ENCODE measurements at places on chromosomes 1 and 21. TPM values are rescaled to one million over a fixed set of nuclear protein-coding genes. Genes with fewer than 3 reads are reported as not detected.

EFNA3 gene
- 0.72 TPM for polyA plus RNA-seq

S100A16 gene
- not detected for polyA plus RNA-seq

ATAD3C gene
- polyA plus RNA-seq, result 0.76 TPM

FCGR1A gene
- not detected for polyA plus RNA-seq

SEC16B gene
- polyA plus RNA-seq, result not detected

RSPH1 gene
- polyA plus RNA-seq, result not detected

MRPL39 gene
- polyA plus RNA-seq, result 53.6 TPM

SRP9 gene
- 179 TPM for polyA plus RNA-seq

ZNF695 gene
- not detected for polyA plus RNA-seq

THEM4 gene
- polyA plus RNA-seq, result 122 TPM

PLXNA2 gene
- not detected for polyA plus RNA-seq

BACE2 gene
- 0.21 TPM for polyA plus RNA-seq

MGST3 gene
- polyA plus RNA-seq, result 91.2 TPM

TMEM51 gene
- not detected for polyA plus RNA-seq

RAB42 gene
- polyA plus RNA-seq, result not detected

OPTC gene
- polyA plus RNA-seq, result not detected

TAS1R1 gene
- not detected for polyA plus RNA-seq

FCRL6 gene
- polyA plus RNA-seq, result 0.15 TPM

CFAP74 gene
- polyA plus RNA-seq, result not detected

C1orf94 gene
- polyA plus RNA-seq, result not detected

All from naive thymus-derived CD4-positive, alpha-beta T cell (primary cell).